ENCODE measurements at places on chromosomes 7 and 10.
A peak's percentile ranks its signal among the peaks of the same experiment; 100 is the strongest.

- no peak for DNase-seq
Observed at GRCh38 chr10:129472696-129473555, 5.9 kb downstream of the MGMT start.

DNA sequence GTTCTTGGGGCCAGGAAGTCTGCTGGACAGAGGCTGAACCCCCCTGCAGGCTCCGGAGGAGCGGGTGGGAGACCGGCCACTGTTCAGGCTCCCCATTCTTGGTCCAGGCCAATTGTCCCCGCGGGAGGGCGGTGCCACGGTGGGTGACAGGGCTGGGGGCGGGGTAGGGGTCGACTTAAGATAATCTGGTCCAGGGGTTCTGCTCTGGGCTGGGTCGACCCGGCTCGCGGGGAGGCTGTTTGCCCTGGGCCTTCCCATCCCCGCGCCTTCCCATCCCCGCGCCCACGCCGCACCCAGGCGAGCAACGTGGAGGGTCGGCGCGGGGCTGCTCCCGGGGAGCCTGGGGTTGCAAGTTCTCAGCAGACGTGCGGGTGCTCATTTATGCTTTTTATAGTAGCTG is 7.3 kb upstream of the GLRX3 start:
- DNase-seq = no peak

GRCh38 chr10:121134711-121135110 is 283.5 kb downstream of the WDR11 start:
- peak; percentile 0 for DNase-seq

- DNase-seq = no peak
Observed at GRCh38 chr7:135648235-135648634, 14.1 kb upstream of the STMP1 start.

- no peak for DNase-seq
Observed at GRCh38 chr10:21181451-21181850, 284.3 kb upstream of the NEBL start.
